Anterior cingulate cortex (tissue), 58 donors: ENCODE measurements at places on chromosomes 16 and 17.

DNA sequence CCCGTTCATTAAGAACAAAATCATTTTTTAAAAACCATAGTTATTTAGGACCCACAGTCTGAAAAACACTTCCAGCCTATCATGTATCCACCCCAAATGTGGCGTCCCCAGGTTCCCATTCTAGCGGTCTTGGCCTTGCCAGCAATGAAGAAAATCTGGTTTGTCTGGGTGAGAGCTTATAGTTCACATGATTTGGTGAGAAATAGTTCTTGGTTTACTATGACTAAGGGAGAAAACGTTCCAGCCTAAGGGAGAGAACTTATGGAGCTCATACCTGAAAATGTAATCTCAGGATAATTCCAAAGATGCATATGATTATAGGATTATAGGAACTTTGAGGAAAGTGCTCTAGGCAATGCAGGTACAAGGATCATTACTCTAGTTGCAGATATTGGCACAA, 4.8 kb downstream of the MARVELD3 start:
- DNase-seq = no peak

DNA sequence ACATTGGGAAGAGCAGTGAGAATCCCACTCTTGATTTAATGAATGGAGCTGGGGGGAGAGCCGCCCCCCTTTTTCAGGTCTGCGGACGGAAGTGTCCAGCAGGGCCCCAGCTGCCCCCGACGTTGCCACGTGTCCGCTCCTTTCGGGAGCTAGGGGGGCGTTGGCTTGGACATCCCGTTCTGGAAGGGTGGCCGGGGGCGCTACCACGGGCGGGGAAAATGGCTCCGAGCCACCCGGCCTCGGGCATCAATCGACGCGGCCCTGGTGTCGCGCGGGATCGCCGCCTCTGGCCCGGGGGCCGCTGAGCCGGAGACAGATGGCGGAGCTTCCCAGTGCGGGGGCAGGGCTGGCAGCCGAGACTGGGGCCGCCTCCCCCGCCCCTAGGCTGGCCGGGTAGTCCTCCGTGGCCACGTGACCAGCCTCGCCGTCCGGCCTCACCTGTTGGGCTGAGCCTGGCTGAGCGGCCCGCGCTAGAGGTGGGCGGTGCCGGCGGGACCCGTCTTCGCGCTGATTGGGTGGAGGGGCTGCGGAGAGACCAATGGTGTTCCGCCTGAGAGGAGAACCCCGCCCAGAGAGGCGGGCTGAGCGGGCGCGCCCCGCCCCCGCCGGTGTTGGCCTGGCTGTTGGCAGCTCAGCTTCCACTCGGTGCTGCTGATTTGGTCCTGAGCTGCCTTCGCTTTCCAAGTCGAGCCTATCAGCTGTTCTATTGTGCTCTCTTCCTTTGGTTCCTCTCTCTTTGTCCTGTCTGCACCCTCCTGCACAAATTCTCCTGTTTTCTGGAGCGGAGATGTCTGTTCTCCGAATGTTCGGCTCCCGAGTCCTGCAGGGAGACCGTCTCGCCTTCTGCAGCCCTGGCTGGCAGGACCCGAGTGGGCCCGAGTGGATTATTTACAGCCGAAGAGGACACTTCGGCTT, 8.3 kb downstream of the HS3ST3B1 start:
- DNase-seq = peak; percentile 68

GRCh38 chr16:19289811-19290485, 4.4 kb downstream of the CLEC19A start:
- peak; percentile 15 for DNase-seq

DNA sequence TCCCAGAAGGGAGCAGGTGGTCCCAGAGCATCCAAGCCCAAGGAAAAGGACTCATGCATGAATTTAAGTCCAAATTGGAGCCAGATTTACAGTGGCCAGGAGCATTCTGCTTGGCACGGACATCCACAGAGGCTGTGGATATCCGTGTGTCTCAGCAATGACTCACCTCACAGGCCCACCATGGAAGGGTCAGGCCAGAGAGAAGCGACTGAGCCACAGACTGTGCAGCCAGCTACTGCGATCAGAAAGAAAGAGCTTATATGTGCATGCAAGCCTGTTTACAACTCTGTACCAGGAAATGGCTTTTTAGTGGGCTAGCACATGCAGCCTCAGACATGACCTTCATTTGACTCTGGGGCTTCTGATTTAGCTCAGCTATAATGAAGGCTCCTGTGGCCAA, 231.0 kb downstream of the C16orf95 start:
- no peak for DNase-seq

DNA sequence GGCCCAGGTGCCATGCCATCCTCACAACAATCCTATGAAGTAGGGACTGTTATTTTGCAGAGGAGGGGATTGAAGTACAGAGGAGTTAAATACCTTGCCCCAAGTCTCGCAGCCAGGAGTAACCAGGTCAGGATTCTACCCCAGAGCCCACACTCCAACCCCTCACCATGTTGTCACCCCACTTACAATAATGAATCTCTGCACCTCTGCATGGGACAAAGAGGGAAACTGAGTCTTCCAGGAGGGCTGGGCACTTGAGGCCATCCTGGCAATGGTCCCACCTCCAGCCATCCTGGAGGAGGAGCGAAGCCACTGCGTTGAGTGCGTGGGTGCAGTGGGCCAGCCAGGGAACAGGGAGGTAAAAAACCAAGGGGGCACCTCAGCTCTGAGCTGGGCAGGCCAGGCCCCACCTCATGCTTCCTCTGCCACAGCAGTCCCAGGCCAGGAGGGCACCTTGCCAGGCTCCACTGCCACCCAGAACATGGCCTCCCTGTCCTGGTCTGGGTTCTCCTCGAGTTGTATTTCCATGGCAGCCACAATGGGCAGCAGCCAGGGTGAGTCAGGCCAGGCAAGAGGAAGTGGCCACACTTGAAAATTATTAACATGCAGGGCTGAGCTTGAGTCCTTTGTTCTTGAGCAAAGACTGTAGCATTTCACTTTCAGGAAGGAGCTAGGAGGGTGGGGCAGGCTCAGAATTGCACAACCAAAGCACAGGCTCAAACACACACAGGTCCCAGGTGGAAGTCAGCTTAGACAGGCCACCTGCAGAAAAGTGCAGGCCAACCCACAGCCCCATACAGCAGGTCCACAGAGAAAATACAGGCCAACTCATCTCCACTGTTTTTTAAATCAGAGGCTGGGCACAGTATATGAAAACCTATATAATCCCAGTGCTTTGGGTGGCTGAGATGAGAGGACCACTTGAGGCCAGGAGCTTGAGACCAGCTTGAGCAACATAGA, 52.1 kb downstream of the CUEDC1 start:
- DNase-seq = no peak

GRCh38 chr17:42817866-42818265, 6.2 kb downstream of the BECN1 start:
- DNase-seq = no peak

- DNase-seq = no peak
These were observed 488.5 kb upstream of the SOX9 start for GRCh38 chr17:71632328-71632727.

DNA sequence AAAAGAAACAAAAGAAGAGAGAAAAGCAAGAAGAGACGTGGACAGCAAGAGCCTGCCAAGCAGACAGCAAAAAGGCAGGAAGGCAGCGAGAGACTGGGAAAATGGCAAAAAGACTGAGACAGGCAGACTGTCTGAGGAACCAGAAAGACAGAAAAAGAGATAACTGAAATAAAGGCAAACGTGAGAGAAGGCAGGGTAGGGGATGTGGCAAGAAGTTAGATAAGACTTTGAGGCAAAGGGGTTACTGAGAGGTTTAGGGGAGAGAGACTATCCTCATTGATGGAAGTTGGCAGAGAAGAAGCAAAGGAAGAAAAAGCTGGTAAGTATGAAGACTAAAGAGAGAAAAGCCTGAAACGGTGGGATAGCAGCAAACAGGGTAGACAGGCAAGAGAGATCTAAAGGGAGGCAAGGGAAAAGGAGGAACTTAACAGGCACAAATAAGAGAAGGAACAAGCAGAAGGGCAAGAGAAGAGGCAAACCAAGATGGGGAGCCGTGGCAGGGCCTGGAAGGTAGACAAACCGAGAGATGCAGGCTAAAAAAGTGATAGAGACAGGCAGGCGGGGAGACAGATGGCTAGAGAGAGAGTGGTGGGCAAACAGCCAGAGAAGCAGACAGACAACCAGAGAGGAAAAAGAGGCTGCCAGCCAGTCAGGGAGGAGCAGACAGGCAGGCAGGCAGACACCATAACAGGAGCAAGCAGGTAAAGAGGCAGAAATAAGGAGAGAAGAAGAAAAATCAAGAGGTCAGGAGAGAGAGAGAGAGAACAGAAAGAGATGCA, 7.1 kb upstream of the CHD3 start:
- DNase-seq = no peak

- DNase-seq = no peak
These were observed 16.0 kb upstream of the TANC2 start for GRCh38 chr17:62950067-62950466.

DNA sequence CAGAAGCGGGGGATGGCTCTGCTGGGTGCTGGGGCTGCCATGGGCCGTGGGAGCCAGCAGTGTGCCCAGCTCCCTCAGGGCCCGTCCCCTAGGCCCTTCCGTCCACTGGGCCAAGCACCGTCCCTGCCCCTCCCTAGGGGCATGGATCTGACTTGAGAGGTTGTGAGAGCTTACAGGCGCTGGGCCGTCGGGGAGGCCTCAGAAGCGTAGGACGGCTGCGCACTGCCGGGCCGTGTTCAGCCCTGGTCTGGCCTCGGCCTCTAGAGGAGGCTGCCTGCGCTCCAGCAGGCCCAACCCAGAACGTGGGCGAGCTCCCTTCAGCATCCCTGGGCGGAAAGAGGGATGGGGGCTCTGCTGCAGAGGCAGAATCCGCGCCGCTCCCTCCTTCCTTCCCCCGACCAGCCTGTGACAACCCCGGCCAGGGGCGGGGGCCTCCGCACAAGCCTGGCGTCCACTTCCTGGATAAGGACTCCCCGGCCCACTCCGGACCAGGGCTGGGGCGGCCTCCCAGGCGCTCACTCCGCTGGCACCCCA, 685 bp upstream of the MPG start:
- DNase-seq = no peak

DNA sequence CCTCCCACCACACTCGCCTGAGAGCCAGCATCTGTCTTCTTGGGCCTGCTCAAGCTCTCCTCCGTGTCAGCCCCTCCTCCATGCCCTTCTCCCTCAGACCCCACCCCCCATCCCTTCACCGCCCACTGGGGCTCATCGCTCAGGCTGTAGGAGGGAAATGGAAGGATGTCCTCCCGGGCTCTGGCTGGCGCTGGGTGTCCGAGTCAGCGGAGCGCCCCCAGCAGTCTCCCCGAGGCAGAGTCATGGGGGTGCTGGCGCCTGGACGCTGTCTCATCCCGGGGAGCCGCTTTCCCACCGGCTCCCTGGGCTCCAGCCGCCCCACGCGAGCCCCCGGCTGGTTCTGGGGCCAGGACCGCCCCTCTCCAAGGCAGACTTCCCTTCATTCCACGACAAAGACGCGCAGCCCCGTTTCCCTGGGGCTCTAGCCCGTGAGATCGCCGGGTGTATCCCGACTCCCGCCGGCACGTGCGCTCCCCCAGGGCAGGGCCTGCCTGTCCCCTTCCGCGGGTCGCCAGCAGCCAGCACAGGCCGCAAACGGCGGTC, 428 bp upstream of the ANTKMT start:
- DNase-seq = peak; percentile 73

DNA sequence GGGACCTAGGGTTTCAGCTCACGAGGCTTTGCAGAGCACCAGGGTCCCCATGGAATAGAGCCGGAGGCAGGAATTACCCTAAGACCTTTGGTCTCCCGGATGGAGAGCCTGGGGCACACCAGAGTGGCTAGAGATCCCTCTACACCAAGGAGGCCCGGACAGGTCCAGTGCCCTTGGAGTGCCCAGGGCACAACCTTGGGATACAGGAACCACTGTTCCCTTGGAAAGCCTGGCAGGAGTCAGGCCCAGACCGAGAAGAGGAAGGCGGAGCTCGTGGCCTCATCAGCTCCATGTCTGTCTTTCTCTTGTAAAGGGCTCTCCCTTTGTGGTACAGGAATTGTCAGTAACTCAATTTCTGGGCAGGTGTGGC, 3.8 kb upstream of the DBNDD1 start:
- DNase-seq = no peak

DNA sequence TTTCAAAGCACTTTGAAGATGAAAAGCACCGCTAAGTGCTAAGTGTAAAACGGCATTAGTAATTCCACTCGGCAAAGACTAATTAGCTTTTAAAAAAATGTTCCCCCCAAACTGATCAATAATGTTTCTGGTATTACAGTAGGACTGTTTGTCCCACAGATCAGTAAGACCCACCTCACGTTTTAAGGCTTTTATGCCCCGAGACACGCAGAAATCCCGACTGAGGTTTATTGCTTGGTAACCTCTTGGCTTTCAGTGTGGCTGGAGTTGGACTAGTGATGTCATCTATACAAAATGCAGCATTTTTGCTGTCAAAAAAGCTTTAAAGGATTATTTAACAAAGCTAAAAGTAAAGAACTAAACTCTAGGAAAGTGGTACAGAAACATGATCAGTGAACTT, 414.6 kb upstream of the PSMD7 start:
- DNase-seq = no peak

- no peak for DNase-seq
These were observed 56.3 kb upstream of the MTMR4 start for GRCh38 chr17:58570758-58571157.

DNA sequence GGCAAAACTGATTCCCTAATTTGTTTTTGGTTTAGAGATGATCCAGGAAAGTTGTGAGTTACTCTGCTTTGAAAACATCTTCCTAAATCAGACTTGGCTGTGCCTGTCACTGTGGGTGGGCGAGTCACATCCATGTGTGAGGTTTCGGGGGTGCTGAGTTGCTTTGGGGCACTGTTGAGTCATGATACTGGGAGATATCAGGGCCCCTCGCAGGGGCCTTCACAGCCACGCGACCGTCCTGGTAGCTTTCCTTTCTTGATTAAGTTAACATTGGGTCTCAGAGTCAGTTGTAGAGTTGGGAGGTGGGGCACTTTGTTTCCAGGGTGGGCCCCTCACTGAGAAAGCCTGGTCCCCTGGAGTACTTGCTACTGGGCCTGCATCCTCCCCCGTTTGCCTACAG, 58.3 kb upstream of the LGALS9 start:
- no peak for DNase-seq

GRCh38 chr17:32947736-32948135, 19.8 kb downstream of the TMEM98 start:
- DNase-seq = no peak

GRCh38 chr17:79019632-79020584, 4.1 kb upstream of the C1QTNF1 start:
- DNase-seq = no peak

GRCh38 chr16:76194616-76195015, 82.6 kb upstream of the CNTNAP4 start:
- no peak for DNase-seq

- DNase-seq = no peak
These were observed 227.6 kb upstream of the ASIC2 start for GRCh38 chr17:33520426-33521330.

GRCh38 chr17:1999557-2000251, 25.4 kb downstream of the RTN4RL1 start:
- peak; percentile 75 for DNase-seq

- no peak for DNase-seq
These were observed 7.5 kb downstream of the TMEM235 start for GRCh38 chr17:78238823-78239488.

GRCh38 chr16:58365623-58366022, 26.6 kb upstream of the GINS3 start:
- DNase-seq = no peak
